ENCODE measurements at places on chromosomes 4 and X.

DNA sequence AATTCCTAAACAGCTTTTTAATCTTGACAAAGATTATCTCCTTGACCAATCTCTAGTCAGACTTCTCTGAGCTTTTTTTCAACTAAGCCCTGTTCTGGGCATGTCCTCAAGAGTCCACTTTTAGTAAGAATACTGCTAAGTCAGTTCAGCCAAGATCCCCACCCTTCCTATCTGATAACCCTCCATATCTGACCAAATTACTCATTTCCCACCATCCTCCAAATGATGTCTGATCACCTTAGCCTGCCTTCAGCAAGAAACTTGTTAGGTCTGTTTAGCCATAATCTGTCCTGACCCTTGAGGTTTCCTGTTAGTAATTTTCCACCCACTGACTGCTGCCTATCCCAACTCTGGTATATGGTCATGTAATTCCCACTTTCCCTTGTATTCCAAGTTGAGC is 65.2 kb downstream of the FAM13A start:
- no peak for DNase-seq

DNA sequence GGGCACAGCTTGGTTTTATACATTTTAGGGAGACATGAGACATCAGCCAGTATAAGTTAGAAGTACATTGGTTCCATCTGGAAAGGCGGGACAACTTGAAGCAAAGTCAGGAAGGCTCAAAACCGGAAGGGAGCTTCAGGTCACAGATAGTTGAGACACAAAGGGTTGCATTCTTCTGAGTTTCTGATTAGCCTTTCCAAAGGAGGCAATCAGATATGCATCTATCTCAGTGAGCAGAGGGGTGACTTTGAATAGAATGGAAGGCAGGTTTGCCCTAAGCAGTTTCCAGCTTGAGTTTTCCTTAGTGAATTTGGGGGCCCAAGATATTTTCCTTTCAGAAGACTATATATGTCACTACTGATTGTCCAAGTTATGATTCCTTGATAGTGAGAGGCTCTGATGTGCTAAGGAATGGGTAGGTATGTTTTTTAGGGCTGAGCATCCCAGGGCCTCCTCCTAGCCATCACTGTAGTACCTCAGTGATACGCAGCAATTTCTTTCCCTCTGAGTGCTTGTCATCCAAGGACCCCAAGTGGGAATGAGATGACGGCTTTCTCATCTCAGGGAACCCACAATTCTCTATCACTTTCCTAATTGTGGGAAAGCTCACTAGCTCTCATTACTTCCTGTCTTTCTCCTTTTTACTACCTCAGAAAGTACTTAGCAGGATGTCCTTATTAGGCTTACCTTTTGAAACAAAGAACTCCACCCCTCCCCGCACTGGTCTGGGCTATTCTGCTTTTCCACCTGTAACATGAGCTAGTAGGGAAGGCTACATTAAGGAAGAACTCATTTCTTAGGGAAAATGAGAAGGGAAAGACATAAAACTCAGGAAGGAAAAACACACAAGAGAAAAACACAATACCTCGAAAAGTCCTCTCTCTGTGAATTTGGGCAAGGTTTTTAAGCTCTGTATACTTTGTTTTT is 632.7 kb downstream of the RAPGEF2 start:
- no peak for DNase-seq

GRCh38 chr4:91325495-91325894 is 978.3 kb upstream of the GRID2 start:
- no peak for DNase-seq

GRCh38 chr4:52964011-52964410 is 101.9 kb downstream of the RASL11B start:
- DNase-seq: no peak

GRCh38 chrX:39508300-39508692 is 589.5 kb downstream of the BCOR start:
- DNase-seq: no peak

GRCh38 chr4:52243367-52243766 is 192.3 kb downstream of the SPATA18 start:
- no peak for DNase-seq

DNA sequence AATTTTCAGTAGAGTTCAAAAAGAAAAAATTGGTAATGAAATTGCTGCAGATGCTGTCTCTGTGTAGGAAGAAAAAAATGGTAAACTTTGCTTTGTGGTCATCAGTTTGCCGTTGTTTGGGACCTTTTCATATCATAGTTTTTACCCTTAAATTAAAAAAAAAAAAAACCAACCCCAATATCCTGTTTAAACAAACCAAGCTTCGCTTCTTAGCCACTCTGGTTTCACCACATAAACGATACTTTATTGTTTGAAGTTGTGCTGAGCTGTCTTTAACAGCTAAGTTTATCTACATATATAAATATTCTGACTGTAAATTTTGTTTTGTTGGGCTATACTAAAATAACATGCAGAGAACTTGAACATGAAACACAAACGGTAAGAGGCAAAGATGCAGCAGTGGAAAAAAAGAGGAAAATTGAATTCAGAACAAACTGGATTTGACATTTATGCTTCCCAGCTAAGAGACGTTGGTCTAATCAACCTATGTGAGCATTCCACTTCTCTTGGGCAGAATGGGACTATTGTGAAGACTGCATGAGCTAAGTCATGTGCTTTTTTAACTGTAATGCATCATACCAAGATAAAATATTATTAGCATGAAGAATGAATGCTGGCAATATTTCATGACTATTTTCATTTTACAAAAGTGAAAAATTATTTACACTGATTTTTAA is 15.7 kb upstream of the H2AZ1 start:
- no peak for DNase-seq

DNA sequence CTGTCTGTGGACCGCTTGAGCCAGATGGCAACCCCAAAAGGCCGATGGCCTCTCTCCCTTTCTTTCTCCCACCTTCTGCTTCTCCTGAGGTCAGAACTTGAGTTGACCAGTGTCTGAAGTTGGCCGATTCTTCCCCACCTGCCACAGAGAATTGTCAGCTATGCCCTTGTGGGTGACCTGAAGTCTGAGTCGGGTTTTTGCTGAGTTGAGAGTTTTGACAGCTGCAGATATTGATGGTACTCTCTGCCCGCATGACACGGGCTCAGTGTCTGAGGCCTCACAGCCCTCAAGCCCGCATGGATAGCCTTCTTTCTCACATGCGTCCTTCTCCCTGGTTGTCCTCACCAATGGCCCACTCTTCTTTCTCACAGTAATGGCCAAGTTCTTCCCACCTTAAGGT is 111.0 kb downstream of the EFNB1 start:
- DNase-seq: no peak

GRCh38 chrX:81110286-81110685 is 91.4 kb downstream of the HMGN5 start:
- no peak for DNase-seq

DNA sequence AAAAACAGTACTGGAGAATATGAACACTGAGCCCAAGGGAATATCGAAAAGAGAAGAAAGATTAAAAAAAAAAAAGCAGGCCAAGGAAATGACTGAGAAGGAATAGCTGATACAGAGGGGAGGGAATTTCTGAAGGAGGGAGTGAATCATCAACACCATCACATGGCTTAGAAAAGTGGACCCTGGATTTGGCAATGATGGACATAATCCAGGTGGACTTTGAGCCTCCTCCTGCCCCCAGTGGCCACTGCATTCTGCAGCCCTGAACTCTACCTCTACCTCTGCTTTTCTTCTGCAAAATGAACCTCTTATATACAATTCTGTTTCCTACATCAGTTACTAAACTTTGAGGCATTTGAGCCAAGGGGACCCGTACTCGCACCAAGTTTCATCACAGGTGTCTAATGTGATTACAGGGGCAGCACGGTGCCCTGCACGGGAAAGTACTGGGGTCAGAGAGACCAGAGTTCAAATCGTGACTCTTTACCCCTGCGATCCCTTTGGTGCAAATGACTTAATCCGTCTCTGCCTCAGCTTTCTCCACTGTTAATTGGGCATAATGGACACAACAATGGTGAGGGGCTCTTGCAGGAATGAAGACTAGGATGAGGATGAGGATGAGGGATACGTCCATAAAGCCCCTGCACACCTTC is 1.1 kb downstream of the OCIAD2 start:
- no peak for DNase-seq

DNA sequence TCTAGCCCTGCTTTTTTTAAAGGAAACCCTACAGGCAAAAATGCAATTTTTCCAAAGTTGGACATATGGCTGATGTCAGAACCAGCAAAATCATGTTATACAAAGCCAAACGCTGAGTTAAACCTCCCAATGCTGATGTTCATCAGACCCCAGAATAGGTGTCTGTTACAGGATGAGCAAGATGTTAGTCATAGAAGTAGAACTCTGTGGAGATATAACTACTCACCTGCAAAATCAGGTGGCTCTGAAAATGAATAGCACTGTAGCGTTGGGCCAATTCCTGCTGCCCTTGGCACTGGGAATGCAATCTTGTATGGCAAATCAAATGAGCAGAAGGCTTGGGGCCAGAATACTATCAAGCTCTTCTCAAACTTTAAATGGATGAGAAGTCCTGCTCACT is 634.1 kb downstream of the RPA4 start:
- no peak for DNase-seq

GRCh38 chr4:109729117-109729717 is 653 bp downstream of the PLA2G12A start:
- no peak for DNase-seq

GRCh38 chr4:180153587-180153986 is 2089.6 kb upstream of the TENM3 start:
- DNase-seq: no peak

- no peak for DNase-seq
Observed at GRCh38 chrX:74536832-74537371, 77.5 kb downstream of the RLIM start.

- no peak for DNase-seq
Observed at GRCh38 chrX:27445438-27445837, 17.7 kb downstream of the PPP4R3C start.

- no peak for DNase-seq
Observed at GRCh38 chr4:34046580-34046979, 2197.7 kb downstream of the ARAP2 start.

GRCh38 chr4:161287678-161288352 is 876.0 kb downstream of the FSTL5 start:
- no peak for DNase-seq

DNA sequence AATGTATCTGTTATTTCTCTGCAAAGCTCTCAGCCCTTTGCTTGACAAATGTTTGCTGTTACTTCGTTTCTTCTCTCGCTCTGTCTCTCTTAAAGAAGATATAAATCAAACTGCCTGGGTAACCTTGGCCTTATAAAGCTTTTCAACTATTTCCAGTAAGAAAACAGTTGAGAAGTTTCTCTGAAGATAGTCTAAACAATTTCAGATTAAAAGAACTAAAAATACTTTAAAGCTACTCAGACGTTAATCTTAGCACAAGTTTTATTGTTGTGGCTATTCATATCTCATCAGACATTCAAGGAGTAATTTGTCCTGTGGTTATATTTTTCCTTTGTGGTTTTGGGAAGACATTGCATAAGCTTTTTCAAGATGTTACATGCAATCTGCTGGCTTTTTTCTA is 22.6 kb downstream of the HOPX start:
- DNase-seq: no peak

DNA sequence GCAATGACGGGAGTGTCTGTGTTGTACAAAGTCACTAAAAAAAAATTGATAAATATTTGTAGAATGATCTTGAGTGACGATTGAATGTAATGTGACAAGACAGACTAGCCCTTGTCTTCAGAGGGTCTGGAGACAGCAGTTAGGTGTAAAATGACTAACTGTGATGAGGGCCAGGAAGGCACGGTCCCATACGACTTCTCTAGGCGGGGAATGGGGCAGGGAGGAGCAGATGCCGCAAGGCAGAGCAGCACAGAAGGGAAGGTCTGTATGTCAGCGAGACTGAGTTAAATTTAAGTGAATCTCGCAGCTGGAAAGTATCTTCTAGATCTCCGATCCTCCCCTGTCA is 405 bp downstream of the CENPE start:
- DNase-seq: no peak

DNA sequence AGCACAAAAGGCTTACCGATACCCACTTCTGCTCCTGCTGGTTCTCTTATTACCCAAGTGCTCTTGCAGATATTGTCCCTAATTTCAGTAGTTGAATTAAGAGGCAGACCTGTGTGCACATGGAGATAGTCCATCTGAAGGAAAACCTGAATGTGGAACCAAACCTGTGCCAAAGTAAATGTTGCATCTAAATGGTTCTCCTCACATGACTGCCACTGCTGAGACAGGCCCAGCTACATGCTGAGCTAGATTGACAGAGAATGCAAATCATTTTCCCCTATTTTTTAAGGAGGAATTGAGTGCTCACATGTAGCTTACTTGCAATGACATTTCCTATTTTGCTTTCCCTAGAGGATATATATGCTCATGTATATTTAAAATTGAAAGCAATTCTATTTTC is 609.1 kb upstream of the TECRL start:
- DNase-seq: no peak

DNA sequence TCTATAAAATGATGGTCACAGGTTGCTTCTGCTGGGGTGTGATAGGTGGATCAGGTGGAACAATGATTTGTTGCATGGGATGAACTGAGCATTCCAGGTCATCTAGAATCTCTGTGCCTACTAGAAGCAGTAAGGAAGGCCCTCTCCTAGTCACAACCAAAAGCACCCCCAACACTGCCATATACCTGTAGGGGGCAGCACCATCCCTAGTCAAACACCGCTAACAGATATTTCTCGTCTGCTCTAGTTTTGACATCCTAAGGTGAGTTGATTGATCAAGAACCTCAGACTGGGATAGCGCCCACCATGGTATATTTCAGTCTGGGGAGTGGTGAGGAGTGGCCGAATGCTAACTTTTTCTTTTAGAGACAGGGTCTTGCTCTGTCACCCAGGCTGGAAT is 160.2 kb downstream of the NHS start:
- no peak for DNase-seq

DNA sequence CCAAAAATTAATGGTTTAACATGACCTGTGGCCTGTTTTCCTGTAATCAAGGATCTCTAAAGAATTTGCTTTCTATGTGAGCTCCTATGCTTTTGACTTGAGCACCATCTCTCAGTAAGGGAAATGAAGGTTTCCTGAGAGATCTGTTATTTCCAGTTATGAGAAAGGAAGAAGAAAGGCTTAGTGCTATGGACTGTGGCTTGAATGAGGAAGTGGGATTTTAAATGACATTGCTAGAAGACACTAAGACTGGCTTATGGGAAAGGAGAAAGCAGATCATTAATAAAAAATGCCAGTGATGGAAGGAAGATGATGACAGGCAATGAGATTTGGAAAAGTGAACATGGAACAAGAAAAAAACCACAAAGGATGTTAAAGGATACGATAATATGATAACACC is 285.4 kb downstream of the OPHN1 start:
- DNase-seq: no peak
